Activated CD4-positive, alpha-beta memory T cell treated with anti-CD3 and anti-CD28 coated beads, Interleukin-2, amount 10 ng/mL, durations not matched to agents 7 days and 5 days (primary cell): ENCODE measurements at places on chromosomes 3 and 15.

DNA sequence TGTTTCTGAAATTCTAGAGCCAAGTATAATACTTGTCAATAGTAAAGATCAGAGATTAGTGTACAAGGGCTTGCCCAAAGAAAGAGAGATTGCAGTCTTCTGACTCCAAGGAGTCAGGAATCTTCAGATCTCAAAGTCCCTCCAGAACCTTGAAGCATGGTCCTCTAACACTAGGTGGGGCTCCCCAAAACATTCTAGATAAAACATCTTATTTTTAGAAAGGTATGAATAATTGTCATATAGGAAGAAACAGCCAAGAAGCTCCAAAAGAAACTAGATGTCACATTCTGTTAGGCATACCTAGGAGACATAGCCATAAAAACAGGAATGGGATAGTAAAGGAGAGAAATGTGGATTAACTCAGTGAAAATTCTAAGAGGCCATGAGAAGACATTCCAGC, 10.7 kb downstream of the MUC13 start:
- no peak for DNase-seq

GRCh38 chr3:70981231-70981880, 602.2 kb downstream of the FOXP1 start:
- DNase-seq: no peak

GRCh38 chr3:67311440-67311839, 313.3 kb downstream of the KBTBD8 start:
- DNase-seq: no peak

GRCh38 chr3:18425641-18426257, 610 bp upstream of the SATB1 start:
- DNase-seq: peak; percentile 69

- no peak for DNase-seq
These were observed 23.2 kb downstream of the MELTF start for GRCh38 chr3:197006446-197006845.

DNA sequence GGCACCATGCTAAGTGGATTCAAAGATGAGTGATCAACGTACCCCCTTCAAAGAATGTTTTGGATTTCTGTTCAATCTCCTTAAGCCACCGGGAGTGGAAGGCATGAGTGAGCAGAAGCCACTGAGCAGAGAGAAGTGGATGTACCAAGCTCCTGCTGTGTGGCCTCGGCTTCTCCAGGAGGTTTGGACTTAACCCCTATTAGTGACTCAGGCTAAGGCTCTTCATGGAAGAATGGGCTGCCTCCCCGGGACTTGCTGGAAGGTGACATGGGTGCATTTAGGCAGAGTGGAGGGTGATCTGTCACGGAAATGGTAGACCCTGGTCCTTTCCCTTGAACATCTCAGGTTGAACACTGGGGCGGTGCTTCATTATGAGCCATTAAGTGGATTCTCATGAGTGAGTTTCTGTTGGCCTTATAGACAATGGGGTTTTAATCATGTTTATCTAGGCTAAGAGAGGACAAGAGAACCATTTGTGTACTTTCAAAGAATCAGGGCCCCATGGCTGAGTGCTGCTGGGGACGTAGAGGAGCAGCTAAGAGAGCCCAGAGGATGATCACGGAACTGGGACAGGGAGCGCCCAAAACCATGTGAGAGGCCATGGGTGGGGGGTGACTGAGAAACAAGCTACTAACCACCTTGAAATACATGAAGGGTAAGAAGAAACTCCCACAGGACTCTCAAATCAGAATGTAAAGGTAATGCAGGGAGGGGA, 62.2 kb downstream of the HES1 start:
- DNase-seq: no peak

DNA sequence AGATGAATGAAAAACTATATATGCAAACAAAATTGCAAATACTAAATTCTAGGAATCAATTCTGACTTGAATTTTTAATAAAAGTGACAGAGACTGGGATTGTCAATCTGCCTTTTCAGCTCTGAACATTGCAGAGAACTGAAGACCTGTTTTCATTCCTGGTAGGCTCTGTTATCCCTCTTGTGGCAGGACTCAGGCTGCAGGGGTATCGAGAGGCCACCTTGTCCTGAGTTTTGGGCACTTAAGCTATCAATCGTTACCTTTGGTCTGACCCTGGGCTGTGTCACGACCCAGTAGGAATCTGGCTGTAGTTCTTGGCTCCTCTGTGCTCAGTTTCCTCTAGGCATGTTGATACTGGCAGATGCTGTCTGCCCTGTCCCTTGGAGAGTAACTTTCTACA, 238.0 kb downstream of the CACNA2D3 start:
- no peak for DNase-seq

DNA sequence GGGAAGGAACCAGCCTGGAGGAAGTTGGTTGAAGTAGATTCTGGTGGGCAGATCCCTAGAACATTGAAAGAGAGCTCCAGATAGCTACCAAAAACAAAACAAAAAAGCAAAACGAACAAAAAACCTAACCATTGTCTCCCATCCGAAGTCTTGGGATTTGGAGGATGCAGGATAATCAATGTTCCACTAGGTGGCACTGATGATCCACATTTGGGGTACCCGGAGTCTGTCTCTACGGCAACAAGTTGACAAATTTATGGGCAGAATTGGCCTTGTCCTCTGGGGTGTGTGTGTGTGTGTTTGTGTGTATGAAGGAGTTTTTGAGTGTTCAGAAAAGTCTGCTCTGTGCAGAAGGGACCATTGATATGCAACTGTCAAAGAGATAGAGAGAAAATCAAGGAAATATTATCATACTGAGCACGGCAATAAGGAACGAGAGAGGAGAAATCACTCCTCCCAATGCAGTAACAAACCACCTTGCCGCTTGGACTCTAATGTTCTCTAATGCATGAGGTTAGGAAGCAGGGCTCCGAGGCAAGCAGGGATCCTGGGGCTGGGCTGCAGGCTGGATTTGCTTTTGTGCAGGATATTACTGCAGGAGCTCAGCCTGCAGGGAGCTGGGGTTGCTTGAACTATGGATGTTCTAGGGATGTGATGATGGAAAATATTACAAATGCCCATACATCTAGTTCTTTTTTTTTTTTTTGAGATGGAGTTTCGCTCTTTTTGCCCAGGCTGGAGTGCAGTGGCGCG, 59.8 kb upstream of the KLHL25 start:
- DNase-seq: peak; percentile 56

DNA sequence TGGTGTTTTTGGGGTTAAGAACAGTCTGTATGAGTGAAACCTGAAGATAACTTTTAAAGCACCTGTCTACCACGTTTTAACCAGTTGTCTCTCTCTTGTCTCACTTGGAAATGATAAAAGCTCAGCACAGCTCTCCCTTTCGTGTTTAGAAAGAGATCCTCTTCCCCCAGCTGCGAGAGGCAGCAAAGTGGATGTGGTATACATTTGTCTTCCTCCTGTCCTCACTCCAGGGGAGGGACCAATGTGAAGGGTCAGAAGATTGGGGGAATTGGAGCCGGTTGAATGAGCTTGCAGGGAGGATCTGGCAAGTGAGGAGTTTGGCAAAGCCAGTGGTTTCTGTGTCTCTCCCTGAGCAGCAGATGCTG, 14.6 kb downstream of the SMAD6 start:
- DNase-seq: no peak
